ENCODE measurements at places on chromosomes 13 and 19. TPM values are rescaled to one million over a fixed set of nuclear protein-coding genes. Genes with fewer than 3 reads are reported as not detected.

SLC7A9 gene
- polyA plus RNA-seq, result 0.16 TPM

PCDH9 gene
- polyA plus RNA-seq, result 0.49 TPM

NAXD gene
- 22.8 TPM for polyA plus RNA-seq

EPS8L1 gene
- polyA plus RNA-seq, result 7.8 TPM

ZNF536 gene
- 0.11 TPM for polyA plus RNA-seq

INSR gene
- 33.5 TPM for polyA plus RNA-seq

ZIK1 gene
- polyA plus RNA-seq, result 1.3 TPM

PSG11 gene
- polyA plus RNA-seq, result not detected

ZNF99 gene
- not detected for polyA plus RNA-seq

ZNF132 gene
- 1.0 TPM for polyA plus RNA-seq

RXFP2 gene
- not detected for polyA plus RNA-seq

SYDE1 gene
- 3.6 TPM for polyA plus RNA-seq

ZNF100 gene
- 1.9 TPM for polyA plus RNA-seq

RFPL4A gene
- not detected for polyA plus RNA-seq

SLC25A30 gene
- 14.1 TPM for polyA plus RNA-seq

ZNF415 gene
- polyA plus RNA-seq, result 5.1 TPM

MYH14 gene
- polyA plus RNA-seq, result 20.6 TPM

ZNF91 gene
- 4.3 TPM for polyA plus RNA-seq

ASF1B gene
- 0.71 TPM for polyA plus RNA-seq

LILRA2 gene
- polyA plus RNA-seq, result 6.6 TPM

MUC16 gene
- 0.90 TPM for polyA plus RNA-seq

KIR2DL1 gene
- polyA plus RNA-seq, result not detected

CALR3 gene
- not detected for polyA plus RNA-seq
